ENCODE measurements at places on chromosomes 1 and 21.

DNA sequence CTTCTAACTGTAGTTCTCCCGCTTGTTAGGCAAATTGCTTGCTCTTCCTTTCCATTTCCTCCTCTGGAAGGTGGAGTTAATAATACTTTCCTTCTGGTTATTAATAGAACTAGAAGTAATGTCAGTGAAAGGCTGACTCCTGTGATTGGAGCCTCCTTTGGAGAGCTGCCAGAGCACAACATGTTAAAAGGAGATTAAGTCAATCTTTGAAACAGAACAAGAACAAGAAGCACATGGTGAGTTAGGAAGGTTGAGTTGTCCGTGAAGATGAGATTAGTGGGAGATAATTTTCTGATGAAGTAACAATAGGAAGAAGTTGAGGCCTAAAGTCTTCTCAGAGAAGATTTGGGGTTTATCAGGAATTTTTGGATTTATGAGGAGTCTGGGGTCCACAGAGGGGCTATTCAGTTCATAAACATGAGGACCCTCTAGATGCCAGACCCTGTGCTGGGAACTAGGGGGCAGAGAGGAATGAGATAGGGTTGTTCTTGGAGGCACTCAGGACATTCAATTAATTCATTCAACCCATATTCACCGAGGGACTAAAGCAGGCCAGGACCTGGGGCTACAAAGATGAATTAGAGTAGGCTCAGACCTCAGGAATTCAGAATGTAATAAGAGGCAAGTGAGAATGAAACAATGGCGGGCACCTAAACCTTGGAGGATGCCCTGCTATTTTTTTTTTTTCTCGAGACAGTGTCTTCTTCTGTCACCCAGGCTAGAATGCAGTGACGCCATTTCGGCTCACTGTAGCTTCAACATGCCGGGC lies 40.7 kb upstream of the DHCR24 start:
- no peak for DNase-seq

DNA sequence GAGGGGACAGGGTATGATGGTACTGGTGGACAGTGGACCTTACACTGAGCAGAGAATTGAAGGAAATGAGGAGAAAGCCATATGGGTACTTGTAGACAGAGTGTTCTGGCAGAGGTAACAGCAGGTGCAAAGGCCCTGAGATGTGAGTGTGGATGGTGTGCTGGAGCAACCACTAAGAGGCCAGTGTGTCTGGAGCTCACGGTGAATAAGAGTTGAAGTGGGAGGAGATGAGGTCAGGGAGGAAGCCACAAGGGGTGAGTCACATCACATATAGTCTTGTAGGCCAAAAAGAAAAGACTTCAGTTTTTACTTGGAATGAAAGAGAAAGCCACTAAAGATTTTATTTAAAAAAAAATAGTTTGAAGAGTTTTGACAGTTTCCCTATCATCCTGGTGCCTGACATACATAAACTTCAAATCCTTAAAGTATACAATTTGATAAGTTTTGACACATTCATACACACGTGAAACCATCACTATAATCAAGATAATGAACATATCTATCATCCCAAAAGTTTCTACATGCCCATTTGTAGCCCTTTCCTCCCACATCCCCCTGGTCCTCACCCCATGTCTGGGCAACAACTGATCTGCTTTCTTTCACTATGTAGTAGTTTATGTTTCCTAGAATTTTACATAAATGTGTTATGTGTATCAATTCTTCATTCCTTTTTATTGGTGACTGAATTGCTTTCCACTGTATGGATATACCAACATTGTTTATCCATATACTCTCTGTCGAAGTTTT lies 148.4 kb downstream of the GPATCH2 start:
- DNase-seq = peak; percentile 5

DNA sequence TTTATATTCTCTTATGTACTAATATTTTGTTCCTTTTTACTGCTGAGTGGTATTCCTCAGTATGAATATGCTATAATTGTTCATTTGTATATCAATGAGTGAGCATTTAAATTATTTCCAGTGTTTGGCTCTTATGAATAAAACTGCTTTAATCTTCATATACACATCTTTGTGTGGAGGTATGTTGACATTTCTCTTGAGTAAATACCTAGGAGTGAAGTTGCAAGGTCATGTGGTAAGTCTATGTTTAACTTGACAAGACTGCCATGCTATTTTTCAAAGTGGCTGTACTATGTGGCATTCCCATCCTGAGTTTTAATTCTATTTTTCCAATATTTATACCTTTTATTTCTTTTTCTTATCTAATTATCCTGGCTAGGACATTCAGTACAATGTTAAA lies 124.2 kb downstream of the ADSS2 start:
- DNase-seq = no peak

DNA sequence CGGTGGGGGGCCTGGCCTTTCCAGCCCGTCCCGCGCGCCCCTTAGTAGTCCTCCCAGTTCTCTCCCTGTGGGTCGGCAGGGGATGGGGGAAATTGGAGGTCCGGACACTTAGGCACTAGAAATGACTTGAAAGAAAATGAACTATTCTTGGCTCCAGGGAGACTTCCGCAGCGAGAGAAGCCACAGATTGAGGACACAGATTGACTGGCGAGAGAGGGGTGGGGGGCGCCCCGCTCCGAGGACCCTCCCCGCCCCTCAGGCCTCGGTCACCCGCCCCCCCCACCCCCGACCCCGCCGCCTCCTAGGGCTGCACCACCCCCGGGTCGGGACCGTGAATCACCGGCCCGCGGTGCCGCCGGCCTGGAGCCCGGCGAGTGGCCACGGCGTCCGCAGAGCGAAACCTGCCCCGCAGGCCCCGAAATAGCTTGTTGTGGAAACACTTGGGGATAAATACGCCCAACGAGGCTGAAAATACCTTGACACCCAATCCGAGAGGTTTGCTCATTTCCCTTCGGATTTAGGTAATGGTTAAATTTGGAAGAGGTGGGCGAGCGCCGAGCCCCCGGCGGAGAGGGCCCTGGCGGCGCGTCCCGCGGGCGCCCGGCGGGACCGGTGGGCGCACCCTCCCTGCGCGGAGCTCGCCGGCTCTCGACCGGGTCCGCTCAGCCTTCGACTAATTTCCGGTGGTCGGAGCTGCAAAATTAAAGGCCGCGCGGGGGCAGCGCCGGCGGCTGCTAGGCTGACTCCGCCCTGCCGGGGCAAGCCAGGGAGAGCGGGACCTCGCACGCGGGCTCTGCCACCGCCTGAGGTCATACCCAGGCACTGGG lies at the start of gene GFI1:
TSS of gene GFI1 (minus strand) at position 675 of the 827 bp plus-strand sequence. CDS start 3,438 bp downstream, outside the sequence.
- DNase-seq = peak; percentile 45

- no peak for DNase-seq
These were observed 27.7 kb upstream of the PTGFRN start for GRCh38 chr1:116881879-116882520.

- no peak for DNase-seq
These were observed 365.8 kb upstream of the C1orf174 start for GRCh38 chr1:4265836-4266235.

All from GM12891 (cell line).